ENCODE measurements at places on chromosomes 2 and 18.

DNA sequence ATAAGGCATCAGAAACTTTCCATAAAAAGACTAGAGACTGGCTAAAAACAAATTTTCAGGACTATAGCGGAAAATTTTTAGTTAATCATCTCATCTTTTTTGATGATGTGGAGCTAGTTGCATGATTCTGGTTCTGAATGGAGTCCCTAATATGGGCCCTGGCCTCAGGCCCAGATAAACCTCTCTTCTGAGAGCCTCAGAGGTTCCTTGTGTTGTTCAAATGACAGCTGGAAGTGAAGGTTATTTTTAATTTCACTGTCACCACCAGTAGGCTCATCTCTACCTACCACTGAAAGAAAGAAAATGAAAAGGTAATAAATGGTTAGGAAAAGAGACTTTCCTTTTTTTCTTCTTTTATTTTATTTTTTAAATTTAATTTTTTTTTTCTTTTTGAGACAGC, 75.9 kb downstream of the EVA1A start:
- no peak for DNase-seq

GRCh38 chr18:29169599-29169998, 992.7 kb upstream of the CDH2 start:
- no peak for DNase-seq

- DNase-seq: no peak
Measured at GRCh38 chr2:69740502-69740951, 1.4 kb upstream of the ANXA4 start.

- no peak for DNase-seq
Measured at GRCh38 chr2:15436195-15436594, 124.9 kb downstream of the NBAS start.

DNA sequence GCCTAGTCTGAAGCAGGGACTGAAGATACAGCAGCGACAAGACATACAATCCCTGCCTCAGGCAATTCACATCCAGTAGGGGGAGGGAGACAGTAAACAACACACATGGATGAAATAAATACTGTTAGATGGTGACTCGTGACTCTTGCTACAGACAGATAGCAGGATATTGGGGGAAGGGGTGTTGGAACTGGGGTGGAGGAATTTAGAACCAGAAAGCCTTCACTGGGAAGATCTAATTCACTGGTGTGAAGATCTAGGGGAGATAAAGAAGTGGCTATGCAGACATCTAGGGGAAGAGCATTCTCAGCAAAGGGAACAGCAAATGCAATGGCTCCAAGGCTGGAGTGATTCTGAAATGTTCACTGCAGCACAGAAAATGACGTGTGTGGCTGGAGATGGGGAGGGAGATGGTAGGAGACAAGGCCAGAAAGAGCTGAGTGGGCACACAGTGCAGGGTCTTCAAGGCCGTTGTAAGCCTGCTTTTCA, 52.6 kb upstream of the TMEM163 start:
- DNase-seq: no peak

- no peak for DNase-seq
Measured at GRCh38 chr2:190684931-190685330, 36.0 kb downstream of the NAB1 start.

DNA sequence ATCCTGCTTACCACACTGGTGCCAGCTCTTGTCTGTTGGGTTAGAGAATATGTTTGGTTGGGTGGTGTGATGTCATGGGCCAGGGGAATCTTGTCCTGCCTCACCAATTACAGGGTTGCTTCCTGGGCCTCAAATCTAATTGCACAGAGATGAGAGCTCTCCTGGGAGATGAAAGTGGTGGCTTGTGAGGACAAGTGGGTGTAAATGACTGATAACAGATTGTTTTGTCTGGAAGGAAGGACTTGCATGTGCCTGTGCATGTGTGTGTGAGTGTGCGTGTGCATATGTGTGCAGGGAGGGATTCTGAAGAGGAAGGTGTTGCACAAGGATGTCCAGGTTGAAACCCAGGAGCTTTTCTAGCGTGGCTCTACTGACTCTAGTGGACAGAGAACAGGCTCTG, 271.9 kb downstream of the LOXHD1 start:
- no peak for DNase-seq

GRCh38 chr18:75109319-75109691, 99.6 kb downstream of the PTGR3 start:
- DNase-seq: no peak

DNA sequence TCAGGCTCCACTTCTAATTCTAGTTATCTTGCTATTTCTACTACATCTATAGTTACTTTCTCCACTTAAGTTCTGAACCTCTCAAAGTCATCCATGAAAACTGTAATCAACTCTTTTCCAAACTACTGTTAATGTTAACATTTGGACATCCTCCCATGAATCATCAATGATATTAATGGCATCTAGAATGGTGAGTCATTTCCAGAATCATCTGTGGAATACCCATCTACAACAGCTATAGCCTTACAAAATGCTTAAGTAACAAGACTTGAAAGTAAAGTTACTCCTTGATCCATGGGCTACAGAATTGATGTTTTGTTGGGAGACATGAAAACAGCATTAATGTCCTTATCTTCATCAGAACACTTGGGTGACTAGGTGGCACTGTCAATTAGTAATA, 35.4 kb downstream of the BARD1 start:
- DNase-seq: no peak
